Iris pigment epithelial cell (primary cell): ENCODE measurements at places on chromosomes 16 and 17.

DNA sequence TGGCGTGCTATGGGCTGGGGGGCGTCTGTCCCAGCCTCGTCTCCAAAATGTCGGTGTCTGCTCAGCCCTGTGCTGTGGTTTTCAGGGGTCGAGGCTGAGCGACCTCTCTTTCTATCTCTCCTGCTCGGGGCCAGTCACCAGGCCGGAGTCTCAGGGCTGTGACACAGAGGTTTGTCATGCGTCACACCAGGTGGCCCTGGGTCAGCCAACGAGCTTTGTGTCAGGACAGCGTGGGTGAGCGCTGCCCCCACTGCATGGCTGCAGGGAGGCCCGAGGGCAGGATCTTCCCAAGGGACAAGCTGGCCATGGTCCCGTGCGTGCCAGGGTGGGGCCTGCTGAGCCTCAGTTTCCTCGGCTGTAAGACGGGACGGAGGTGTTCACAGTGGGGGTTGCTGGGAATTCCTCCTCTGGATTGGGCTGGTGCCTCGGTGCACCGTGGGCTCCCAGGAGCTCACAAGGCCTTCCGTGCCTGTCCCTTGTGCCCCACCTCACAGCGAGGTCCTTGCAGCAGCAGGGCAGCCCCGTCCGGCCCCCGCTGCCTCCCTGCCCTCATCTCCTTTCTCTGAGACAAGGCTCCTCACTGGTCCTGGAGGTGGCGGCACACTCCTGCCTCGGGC, 50.5 kb downstream of the CBFA2T3 start:
- DNase-seq: no peak

GRCh38 chr16:77271532-77272426, 72.6 kb downstream of the SYCE1L start:
- no peak for DNase-seq

GRCh38 chr17:78797691-78798585, 15.9 kb upstream of the CYTH1 start:
- no peak for DNase-seq

DNA sequence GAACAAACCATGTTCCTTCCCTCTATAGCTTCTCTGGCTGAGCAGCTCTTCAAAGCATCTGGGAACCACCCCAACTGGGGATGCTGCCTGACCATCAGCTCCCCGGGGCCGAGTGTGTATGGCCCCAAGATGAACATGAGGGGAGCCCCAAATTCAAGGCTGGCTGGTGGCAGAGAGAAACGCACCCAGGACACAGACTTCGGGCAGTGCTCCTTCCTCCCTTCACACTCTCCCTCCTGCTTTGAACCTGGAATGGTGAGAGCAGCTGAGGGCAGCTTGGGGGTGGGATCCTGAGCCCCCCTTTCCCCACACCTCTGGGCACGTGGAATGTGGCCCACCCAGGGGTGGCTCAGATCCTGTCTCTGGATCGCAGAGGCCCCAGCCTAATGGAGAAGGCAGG, 17.2 kb downstream of the TLE7 start:
- no peak for DNase-seq

DNA sequence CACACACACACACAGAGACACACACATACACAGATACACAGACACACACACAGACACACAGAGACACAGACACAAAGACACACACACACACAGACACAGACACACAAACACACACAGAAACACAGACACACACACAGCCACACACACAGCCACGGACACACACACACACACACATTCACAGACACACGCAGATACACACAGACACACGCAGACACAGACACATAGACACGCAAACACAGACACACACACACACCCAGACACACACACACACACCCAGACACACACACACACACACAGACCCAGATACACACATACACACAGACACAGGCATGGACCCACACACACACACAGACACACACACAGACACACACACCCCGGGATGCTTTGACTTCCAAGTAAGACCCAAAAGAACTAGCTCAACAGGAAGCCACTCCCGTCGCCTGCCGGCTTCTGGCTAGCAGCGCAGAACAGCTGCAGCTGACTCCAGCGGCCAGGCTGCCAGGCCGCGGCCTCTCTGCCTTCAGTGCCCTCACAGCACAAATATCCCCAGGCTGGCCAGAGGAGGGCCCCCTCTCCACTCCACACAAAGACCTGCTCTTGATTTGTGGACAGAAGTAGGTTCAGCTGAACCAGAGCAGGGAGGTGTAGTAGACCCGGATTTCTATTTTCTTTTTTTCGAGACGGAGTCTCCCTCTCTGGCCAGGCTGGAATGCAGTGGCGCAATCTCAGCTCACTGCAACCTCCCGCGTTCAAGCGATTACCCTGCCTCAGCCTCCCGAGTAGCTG, 6.0 kb upstream of the CHRNE start:
- DNase-seq: peak; percentile 95

DNA sequence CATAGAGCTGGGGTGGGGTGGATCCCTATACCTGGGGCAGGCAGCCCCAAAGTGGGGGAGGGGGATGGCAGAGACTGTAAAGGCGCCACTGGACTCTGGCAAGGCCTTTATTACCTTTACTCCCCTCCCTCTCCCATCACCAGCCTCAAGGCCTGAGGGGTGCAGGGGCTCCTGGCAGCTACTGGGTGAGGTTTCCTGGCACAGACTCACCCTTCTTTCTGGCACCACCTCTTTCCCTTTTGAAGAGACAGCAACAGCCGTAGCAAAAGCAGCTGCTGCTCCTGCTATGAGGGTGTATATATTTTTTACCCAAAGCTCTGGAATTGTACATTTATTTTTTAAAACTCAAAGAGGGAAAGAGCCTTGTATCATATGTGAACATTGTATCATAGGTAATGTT, 17.6 kb downstream of the RAPGEFL1 start:
- no peak for DNase-seq

DNA sequence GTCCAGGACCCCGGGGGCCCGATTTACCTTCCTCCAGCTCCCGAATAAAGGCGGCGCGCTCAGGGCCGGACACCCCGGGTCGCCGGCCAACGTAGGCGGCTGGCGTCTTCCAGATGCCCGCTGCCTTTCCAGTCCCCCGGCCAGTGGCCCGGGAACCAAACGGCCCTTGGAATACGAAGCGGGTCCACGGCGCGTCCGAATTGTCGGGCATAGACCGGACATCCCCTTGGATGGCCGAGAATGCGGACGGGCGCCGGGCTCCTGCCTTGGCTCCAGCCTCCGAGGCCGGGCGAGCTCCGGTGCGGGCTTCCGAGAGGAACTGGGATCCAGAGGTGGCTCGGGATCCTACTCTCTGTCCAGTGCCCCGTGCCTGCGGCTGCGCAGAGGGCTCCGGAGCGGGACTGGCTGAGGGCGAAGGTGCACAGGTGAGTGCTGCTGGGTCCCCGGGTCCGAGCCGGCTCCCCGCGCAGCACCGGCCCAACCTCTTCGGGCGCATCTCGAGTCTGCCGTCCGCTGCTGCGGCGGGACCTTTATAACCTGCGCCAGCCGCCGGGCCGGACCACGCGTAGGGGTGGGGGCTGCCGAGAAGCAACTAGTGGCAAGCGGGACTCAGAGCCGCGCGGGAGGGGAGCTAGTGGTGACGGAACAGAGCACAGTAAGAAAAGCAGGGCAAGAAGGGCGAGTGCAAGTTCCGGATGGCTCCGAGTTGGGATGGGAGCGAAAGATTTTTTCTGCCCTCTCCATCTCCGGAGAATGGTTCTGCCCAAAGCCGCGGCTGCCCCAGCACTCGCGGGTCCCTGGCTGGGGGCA, at the start of gene HAP1:
TSS of gene HAP1 (minus strand) at position 505 of the 810 bp plus-strand sequence. CDS start at position 496, 9 bp downstream.
- peak; percentile 23 for DNase-seq

DNA sequence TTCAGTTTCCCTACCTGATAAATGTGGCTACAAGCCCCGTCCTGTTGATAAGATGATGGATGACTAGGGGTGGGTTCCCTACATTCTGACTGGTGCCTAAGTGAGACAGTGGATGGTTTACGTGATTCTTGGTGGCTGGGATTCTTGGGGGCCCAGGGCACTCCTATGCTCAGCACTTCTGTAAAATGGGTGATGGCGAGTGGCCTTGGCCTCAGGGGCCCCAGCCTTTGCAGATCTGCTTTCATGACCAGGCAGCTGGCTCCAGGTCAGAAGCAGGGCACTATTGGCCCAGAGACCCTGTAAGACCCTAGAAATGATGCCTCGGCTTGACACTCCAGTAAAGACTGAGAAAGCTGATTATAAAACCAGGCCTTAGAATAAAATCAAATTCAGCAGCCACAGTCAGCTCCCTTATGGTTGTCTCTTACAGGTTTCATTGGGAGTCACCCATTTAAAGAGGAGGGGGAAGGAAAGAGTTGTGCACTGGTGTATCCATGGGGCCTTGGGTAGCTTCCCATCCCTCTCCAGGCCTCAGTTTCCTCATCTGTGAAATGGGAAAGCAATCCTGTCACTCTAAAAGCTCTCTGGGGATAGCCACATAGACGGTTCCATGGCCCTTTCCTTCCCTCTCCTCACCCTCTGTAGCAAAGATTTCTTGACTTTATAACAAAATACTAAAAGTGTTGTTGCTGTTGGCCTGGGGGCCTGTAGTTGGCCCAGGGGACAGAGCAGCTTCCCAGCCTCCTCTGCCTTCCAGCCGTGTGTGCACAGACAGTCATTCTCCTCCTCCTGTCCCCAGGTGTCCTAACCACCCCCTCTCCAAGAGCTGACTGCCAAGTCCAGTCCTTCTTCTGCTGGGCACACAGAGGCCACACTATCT, 1.2 kb downstream of the SNX20 start:
- no peak for DNase-seq

DNA sequence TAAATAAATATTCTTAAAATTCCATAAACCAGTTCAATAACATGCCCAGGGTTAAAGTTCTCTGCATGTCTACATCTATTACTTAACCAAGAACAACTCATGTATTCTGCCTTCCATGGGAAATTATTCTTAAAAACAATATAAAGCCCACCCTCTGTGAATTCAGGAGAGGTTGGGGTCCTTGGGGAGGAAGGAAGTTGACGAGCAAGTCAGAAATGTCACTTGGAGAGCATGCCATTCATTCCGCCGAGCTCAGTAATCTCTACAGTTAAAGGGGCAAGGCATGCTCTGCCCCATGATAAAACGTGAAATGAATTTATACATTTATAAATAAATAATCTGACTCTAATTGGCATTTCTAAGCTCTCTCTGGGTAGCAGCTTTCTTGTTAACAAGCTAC, 405.1 kb downstream of the TOX3 start:
- no peak for DNase-seq

DNA sequence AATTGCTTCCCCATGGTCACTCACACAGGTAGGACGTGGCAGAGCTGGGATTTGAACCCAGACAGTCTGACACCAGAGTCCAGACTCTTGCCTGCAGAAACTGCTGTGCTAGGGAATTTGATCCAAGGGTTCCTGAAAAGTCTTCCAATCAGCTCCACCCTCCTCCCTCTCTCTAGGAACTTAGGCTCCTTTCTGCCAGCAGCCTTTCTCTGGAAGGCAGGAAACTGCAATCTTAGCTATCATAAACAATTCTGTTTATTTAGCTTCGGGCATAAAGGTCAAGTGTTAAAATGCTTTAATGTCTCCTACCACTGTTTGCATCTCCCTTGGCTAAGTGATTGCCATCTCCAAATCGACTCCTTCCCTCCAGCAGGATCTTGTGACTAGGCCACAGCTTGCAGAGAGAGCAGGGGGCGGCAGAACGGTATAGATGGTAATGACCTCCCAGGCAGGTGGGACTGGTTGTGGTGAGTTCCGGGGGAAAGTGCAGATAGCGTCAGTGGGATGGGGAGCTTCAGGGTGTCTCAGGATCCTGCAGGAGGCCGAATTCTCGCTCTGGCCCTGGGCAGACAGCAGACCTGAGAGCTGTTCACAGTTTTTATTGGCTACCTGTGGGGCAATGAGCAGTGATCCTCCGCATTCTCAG, 882.4 kb upstream of the EEF2KMT start:
- no peak for DNase-seq
